ENCODE measurements at places on chromosomes 13 and 19. TPM values are rescaled to one million over a fixed set of nuclear protein-coding genes. Genes with fewer than 3 reads are reported as not detected.

GRCh38 chr13:26442541-26442940, 114.9 kb upstream of the WASF3 start:
- no peak for DNase-seq

DNA sequence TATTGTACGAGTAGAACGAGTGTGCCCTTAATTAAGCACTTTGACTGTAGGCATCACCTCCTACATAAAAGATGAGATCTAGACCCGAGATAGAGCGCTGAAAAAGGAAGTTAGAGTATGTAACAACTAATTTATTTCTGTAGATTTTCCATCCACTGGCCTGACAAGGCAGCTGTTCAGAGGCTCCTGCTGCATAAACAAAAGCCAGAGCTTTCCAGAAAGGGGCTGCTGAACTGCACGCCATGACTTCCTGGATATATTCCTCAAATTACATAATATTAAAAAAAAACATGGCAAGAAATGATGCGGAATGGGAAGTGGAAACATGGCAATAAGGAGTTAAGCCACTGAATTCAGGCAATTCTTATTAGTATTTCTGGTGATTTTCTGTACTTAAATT, 89.7 kb downstream of the AKAP11 start:
- no peak for DNase-seq

GRCh38 chr19:48390188-48391099, 907 bp downstream of the KDELR1 start:
- no peak for DNase-seq

DNA sequence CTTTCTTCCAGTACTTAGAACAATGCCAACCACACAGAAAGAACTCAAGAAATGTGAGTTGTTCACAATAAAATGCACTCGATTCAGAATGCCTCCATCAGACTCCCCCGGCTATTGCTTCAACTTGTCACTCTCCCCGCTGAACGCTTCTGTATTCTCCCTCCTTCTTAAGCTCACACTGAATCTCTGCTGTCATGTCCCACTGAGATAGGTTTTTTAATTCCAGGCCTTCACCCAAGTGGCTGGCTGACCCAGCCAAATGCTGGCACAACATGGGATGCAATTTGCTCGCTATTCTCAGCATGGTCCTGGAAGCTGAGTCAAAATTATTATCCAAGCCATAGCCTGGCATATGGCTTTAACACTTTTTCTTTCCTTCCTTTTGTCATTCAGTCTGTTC, 76.8 kb upstream of the SERP2 start:
- DNase-seq = no peak

ZNF566 gene
- total RNA-seq = 12.7 TPM

All from mesenteric fat pad (tissue), 1 donor.